ENCODE measurements at places on chromosomes 1 and 21. TPM values are rescaled to one million over a fixed set of nuclear protein-coding genes. Genes with fewer than 3 reads are reported as not detected.

GRCh38 chr1:46903481-46903880 is 37.8 kb downstream of the CYP4A11 start:
- no peaks in the 10 kb centered on the region for H3K4me1 ChIP-seq
- no peak overlapping the region for H3K27ac ChIP-seq
- H3K36me3 ChIP-seq, result peaks cover 3% of the 10 kb centered on the region
- DNase-seq, result no peak

DNA sequence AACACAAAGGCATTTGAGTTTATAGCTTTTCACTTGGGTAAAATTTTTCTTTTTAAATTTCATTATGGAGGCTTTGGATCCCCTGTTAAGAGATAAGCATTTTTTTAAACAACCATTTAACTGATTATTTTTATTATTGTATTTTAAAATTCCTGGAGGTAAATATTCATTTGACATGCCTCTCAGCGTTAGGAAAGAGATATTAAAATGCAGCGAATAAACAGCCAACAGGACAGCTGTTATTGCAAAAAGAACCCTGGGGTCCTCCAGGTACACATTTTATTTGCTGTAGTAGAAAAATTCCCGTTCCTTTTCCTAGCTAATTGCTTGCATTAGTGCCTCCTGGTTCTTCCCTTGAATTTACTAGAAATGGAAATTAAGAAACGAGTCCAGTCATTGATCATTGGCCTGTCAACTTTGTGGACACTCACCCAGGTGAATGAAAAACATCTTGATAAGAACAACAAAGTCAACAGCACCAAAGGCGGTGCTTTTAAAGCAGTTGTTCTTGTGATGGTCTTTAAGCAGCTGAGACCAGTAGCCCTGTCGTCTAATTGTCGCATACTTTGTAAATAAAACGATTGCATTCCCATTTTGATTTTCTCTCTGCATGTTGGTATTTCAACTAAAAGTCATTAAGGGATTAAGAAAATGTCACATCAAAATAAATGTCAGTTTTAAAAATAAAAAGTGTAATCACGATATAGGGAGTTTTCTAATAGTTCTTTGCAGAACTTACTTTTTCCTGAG is 282.4 kb downstream of the GRIK1 start:
- H3K36me3 ChIP-seq, result peaks cover 2% of the 10 kb centered on the region
- no peak overlapping the region for H3K4me3 ChIP-seq
- H3K27me3 ChIP-seq, result no peaks in the 10 kb centered on the region

DNA sequence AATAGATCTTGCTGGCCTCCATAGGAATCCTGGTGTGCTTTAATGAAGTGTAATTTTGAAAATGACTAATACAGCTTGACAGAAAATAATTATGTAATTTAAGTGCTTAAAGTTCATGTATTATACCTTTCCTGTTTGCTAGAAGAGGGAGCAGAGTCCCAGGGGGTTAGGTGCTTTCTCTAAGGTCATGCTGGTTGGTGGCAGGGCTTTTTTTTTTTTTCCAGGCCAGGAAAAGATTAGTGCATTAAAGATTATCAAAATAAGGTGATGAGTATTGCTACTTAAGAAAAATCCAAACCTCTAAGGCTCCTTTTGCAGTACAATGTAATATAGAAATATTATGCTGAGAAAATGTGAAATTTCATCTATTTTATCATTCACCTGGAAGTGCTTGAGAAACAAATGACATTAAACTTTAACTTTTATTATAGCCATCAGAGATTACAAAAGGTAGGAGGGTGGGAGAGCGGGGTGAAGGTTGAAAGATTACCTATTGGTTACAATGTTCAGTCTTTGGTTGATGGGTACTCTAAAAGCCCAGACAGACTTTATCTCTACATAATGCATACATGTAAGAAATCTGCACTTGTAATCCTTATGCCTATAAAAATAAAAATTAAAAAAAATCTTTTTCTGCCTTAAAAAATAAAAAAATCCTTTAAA is 110.8 kb downstream of the RABGAP1L start:
- no peak for DNase-seq
- peaks cover 7% of the 10 kb centered on the region for H3K4me1 ChIP-seq

- no peaks in the 10 kb centered on the region for H3K27me3 ChIP-seq
- no peaks in the 10 kb centered on the region for H3K36me3 ChIP-seq
- no peak for DNase-seq
- H3K27ac ChIP-seq, result peak overlapping the region; percentile 70
Measured at GRCh38 chr1:81547912-81548303, 252.8 kb upstream of the ADGRL2 start.

GRCh38 chr1:47521034-47521881 is 83.4 kb downstream of the FOXD2 start:
- H3K36me3 ChIP-seq, result no peaks in the 10 kb centered on the region
- no peak for DNase-seq
- H3K27me3 ChIP-seq, result peaks cover 12% of the 10 kb centered on the region

DNA sequence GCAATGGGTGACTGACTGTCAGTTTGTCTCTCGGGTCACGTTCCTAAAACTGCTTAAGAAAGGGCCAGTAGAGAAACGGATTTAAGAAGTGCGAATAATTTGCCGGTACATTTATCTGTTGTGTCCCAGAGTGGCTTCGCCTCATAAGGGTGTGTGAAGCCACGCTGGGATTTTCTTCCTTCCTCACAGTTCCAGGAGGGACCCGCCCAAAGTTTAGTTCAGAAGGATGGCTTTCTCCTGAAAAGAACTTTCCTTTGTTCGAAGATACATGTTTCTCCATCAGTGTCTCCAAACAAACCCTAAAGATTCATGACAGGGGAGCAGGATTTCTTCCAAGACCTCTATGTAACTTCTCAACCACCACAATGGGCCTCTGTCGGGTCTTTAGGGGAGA is 49.8 kb downstream of the ADAMTS1 start:
- H3K27me3 ChIP-seq, result no peaks in the 10 kb centered on the region
- H3K36me3 ChIP-seq, result no peaks in the 10 kb centered on the region
- H3K27ac ChIP-seq, result peak overlapping the region; percentile 75

DNA sequence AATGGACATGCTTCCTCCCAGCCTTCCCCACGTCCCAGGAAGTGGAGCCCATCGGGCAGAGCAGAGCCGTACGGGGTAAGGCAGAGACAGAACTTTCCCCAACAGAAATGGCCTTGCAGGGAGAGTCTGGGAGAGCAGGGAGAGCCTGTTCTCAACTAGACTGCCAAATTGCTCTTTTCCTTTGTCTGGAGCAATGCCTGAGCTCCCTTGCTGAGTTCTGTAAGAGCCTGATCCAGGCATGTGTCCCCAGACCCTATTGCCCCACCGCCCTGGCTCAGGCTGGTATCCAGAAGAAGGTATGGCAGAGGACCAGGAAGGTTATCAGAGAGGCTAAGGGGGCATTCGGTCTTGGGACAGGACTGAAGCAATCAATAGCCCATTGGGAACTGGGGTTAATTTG is 79.9 kb downstream of the TMEM53 start:
- no peak overlapping the region for H3K4me3 ChIP-seq
- peak overlapping the region; percentile 71 for H3K27ac ChIP-seq
- peaks cover 20% of the 10 kb centered on the region for H3K27me3 ChIP-seq
- peaks cover 6% of the 10 kb centered on the region for H3K4me1 ChIP-seq
- no peak for DNase-seq

DNA sequence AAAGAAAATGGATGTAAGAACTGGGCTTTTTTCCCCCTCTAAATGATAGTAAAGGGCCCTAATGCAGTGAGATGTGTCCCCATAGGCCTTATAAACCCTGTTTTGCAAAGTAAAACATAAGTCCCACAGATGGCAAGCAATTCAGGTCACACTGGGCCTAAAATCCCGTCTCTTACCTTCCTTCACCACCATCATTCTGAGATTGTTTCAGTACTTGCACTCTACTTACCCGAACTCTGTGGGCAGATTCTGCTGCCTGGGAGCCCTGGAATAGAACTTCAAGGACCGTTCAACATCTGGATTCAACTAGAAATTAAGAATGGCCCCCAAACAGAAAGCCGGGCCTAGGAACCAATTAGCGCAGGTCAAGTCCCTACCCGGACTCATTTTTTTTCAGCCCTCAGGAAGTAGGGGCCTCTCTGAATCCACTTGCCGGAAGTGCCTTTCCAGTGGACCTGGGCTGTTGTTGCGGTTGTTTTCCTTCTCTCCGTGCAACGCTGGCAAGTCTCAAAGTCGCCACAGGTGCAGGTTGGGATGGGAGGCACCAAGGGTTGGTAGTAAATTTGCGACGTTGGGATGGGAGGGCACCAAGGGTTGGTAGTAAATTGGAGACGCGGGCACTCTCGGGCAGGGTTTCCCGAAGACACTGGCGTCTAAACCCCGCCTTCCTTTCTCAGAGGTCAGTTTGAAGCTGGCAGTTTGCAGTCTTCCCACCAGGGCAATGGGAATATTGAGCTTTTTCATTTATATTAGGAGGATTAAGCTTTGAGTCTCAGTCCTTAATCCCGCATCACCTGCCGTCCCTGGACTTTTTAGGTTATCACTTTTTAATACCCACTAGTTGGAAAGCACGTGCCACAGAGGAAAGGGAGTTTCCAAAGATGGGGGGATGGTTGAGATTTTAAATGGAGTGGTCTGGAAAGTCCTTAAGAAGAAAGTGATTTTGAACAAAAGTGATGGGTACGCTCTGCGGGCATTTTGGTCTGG is at the start of gene TMEM69:
TMEM69 (plus strand) TSS at position 428 of the 987 bp plus-strand sequence. CDS start 2,888 bp downstream, outside the sequence.
- H3K4me1 ChIP-seq, result peaks cover 40% of the 10 kb centered on the region
- H3K27ac ChIP-seq, result peak within 1 kb of the TSS; percentile 97
- no peaks in the 10 kb centered on the region for H3K27me3 ChIP-seq
- DNase-seq, result peak; percentile 69
- peak within 1 kb of the TSS; percentile 97 for H3K4me3 ChIP-seq

GRCh38 chr1:59110271-59110670 is 186.6 kb upstream of the FGGY start:
- H3K27me3 ChIP-seq, result no peaks in the 10 kb centered on the region
- no peaks in the 10 kb centered on the region for H3K36me3 ChIP-seq
- H3K27ac ChIP-seq, result no peak overlapping the region
- H3K4me3 ChIP-seq, result no peak overlapping the region
- DNase-seq, result no peak

GRCh38 chr1:235628316-235629005 is 21.1 kb downstream of the GNG4 start:
- DNase-seq, result no peak
- peaks cover 31% of the 10 kb centered on the region for H3K4me1 ChIP-seq
- H3K36me3 ChIP-seq, result no peaks in the 10 kb centered on the region

DNA sequence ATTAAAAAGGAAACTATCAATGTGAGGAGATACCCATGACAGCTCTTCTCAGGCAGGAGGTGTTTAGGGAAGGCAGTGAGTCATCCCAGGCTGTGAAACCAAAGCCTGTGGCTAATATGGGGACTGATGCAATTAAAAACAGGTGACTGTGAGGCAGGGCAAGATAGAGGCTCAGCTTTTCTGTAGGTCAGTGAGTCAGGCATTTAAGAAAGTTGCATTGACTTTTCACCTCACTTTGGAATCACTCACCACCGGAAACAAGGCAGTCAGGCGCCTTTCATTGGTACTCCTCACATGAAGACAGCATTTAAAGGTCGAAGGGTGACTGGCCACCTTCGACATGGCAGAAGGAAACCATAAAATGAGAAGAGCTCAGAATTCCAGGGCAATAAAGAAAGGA is 54.5 kb downstream of the PAPPA2 start:
- no peak overlapping the region for H3K27ac ChIP-seq
- H3K27me3 ChIP-seq, result no peaks in the 10 kb centered on the region
- H3K4me3 ChIP-seq, result no peak overlapping the region
- H3K36me3 ChIP-seq, result no peaks in the 10 kb centered on the region
- no peaks in the 10 kb centered on the region for H3K4me1 ChIP-seq

DNA sequence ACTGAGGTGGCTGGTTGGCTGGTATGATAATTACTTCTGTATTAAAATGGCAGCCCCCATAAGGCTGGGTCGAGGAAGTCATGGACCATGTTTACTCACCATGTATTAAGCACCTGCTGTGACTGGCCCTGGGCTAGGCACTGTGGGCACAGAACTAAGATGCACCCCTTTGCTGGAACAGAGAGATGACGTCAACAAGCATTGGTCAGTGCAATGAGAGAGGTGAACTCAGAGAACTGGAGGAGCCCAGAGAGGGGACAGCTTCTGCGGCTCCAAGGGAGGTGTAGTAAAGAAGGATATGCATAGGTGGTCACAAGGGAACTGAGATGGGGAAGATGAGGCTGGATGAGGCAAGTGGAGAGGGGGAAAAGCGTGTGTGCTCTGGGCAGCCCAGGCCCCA is 88.7 kb downstream of the KAZN start:
- DNase-seq, result no peak
- no peaks in the 10 kb centered on the region for H3K27me3 ChIP-seq
- no peak overlapping the region for H3K27ac ChIP-seq
- H3K36me3 ChIP-seq, result no peaks in the 10 kb centered on the region
- no peak overlapping the region for H3K4me3 ChIP-seq

DNA sequence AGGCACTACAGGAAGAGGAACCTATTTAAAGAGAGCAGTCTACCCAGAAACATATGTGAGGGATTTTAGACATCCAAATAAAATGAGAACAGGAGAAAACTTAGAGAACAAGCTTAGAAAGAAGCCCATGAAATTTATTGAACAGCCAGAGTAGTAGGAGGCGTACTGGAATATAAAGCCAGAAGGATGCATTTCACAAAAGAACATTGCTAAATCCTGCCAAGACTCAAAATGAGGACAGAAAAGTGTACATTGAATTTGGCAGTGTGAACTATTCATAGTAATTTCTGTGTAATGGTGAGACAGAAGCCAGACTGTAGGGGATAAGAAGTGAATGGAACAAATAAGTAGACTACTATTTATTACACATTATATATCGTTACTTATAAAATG is 22.5 kb downstream of the CEPT1 start:
- peak overlapping the region; percentile 21 for H3K27ac ChIP-seq
- no peak for DNase-seq
- no peaks in the 10 kb centered on the region for H3K27me3 ChIP-seq
- no peak overlapping the region for H3K4me3 ChIP-seq
- peaks cover 3% of the 10 kb centered on the region for H3K36me3 ChIP-seq

- H3K36me3 ChIP-seq, result peaks cover 3% of the 10 kb centered on the region
- no peak overlapping the region for H3K4me3 ChIP-seq
- no peak overlapping the region for H3K27ac ChIP-seq
- no peak for DNase-seq
Measured at GRCh38 chr1:172266528-172267174, 153.8 kb upstream of the C1orf105 start.

GRCh38 chr1:1889847-1890505 is 911 bp downstream of the GNB1 start:
- peaks cover 6% of the 10 kb centered on the region for H3K27me3 ChIP-seq
- peaks cover 36% of the 10 kb centered on the region for H3K4me1 ChIP-seq
- DNase-seq, result peak; percentile 31
- peak overlapping the region; percentile 93 for H3K4me3 ChIP-seq

Gene SPATA6
- 24.5 TPM for total RNA-seq

Gene DMRTB1
- total RNA-seq, result not detected

Gene S100A7
- not detected for total RNA-seq

Gene PRELP
- total RNA-seq, result 2.9 TPM

Gene PPFIA4
- 5.0 TPM for total RNA-seq

Gene FLG2
- not detected for total RNA-seq

Gene FCRL6
- total RNA-seq, result not detected

Gene ITGB2
- total RNA-seq, result 0.89 TPM

Measured in neural crest cell (in vitro differentiated cells).